Spleen (tissue), 13 donors: ENCODE measurements at places on chromosomes 12 and 14. TPM values are rescaled to one million over a fixed set of nuclear protein-coding genes. Genes with fewer than 3 reads are reported as not detected.
A peak's percentile ranks its signal among the peaks of the same experiment; 100 is the strongest.

The KRT4 gene
- total RNA-seq = not detected

The COX8C gene
- total RNA-seq = not detected

The MYG1 gene
- 38.7 TPM for total RNA-seq

The TCL1B gene
- total RNA-seq = not detected

The LRRIQ1 gene
- 0.28 TPM for total RNA-seq

The SLC24A4 gene
- total RNA-seq = 6.2 TPM

The EIF2S3B gene
- total RNA-seq = 0.91 TPM

DNA sequence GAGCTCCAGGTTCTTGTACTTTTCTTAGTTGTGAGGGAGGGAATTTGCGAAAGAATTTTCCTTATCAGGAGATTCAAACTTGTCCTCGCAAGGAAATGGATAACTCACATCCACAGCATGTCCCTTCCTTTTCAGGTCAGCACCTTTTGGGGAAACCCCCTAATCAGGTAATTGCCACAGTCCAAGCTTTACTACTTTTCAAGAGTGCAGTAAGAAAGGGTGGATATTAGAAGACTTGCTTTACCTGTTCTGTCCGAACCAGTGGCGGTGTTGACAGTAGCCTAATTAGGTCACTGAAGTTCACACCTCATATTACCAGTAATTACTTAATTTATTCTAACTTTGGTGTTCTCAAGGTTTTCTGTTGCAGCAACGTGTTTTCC, 6.7 kb upstream of the C12orf50 start:
- DNase-seq = no peak

DNA sequence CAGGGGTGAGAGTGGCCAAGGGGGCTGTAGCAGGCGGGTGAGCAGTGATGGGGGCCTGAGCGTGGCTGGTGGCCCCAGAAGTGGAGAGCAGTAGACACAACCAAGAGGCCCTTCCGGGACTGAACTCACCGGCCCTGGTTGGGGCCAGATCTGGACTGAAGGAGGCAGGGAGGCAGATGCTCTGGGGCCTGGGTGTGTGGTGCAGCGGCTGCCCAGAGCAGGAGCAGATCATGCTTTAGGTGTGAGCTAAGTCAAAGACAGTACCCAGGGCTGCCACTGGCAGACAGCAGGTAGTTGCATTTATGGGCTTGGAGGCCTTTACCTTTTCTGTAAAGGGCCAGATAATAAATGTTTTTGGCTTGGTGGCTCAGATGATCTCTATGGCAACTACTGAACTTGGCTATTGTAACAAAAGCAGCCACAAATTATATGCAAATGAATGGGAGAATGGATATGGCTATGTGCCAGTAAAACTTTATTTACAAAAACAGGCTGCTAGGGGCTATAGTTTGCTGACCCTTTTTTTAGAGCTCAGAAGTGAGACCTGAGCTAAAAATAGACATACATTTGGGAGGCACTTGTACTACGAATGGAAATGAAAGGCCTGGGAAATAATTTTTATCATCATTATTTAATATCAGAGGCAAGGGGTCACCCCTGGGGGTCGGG, 25.6 kb downstream of the SETD1B start:
- no peak for DNase-seq

DNA sequence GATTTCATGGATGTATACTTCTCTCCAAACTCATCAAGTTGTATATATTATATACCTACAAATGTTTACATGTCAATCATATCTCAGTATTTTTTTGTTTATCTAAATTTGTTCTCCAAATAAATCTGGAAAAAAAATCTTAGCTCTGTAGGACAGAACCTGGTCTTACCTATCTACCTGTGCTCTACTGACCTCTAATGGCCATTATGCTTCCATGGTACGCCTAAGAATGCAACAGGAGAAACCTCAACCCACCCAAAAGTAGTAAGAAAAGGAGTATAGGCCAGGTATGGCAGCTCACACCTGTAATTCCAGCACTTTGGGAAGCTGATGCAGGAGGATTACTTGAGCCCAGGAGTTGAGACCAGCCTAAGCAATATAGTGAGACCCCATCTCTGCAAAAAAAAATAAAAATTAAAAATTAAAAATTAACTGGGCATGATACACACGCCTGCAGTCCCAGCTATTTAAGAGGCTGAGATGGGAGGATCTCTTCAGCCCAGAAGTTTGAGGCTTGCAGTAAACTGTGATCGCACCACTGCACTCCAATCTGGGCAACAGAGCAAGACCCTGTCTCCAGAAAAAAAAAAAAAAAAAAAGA, 8.7 kb downstream of the OR11H4 start:
- DNase-seq = no peak

DNA sequence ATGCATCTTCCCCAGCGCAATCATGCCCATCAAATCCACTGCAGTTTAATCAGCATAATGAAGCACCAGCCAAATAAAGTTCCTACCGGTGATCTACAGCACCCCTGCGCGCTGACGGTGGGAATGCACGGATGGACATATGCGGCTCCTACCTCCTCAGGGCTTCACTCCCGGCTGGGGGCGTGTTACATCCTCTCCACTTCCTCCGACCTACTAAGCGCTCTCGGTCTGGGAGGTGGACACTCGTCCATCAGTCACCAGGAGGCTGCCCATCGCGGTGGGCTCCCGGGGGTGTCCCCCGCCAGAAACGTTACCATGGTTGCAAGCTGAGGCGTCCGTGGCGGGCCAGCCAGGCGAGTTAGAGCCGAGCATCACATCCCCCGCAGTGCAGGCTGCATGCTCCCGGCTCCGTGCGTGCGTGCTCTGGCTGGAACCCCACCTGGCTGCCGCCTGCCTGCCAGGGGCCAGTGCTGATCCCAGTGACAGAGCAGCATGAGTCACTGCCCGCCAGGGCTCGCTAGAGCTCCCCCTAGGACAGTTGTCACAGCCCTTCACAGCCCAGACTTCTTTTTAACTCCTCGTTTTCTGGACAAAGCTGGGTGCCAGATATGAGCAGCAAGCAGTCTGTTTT, 73.0 kb downstream of the CIT start:
- DNase-seq = no peak

- peak; percentile 56 for DNase-seq
Measured at GRCh38 chr12:52847335-52848102, 1.3 kb downstream of the KRT78 start.

DNA sequence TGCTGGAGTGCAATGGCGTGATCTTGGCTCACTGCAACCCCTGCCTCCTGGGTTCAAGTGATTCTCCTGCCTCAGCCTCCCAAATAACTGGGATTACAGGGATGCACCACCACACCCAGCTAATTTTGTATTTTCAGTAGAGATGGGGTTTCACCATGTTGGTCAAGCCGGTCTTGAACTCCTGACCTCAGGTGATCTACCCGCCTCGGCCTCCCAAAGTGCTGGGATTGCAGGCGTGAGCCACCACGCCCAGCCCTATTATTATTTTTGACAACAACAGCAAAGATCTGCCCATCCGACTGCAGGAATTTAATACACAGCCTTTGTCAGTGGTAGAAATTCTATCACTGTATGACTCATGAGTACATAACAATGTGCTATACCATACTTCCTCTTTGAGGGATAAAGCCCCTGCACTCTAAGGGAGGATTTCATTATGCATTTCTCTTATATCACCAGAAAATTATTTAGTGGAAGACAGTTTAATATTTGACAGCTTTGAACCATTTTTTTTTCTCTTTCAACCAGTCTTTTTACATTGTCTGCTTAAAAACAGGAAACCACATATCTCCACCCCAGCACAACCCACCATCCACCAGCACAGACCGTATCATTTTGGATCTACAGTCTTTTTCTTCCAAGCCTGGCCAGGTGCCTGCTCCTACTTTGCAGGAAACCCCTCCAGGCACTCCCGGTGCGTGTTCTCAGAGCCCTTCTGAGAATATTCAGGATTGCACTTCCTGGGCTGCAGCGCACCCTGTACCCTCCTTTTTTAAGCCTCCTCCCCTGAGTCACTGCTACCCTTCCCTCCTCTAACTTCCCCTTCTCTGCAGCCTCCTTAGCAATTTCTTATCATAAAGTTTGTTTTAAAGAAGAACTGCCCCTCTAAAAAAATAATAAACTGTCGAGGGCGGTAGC, 594 bp downstream of the ARHGDIB start:
- peak; percentile 81 for DNase-seq

DNA sequence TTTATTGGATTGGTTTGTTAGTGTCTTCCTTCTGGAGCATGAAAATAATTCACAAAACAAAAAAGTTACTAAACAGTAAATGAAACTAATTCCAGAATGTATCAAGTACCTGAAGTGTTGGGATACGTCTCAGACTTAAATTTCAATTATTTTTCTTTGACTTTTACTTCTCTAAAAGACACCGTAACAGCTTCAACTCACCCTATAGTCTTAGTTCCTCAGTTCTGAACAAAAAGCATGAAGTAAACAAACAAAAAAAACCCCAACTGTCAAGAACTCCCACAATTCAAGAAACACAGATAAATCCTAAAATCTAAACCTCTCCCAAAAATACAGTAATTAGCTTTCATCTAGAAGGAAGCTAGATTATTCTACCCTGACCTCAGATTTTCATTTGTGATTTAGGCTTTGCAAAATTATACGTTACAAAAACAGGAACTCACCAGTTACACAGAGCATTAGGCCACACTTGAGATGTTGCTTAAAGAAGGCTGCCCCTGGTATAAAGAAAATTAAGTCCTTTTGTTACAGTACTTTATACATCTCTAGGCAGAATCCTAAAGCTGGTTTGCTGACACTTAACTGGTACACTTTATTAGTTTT, 10.2 kb downstream of the HEATR5A start:
- no peak for DNase-seq

GRCh38 chr12:55925870-55926737, 1.6 kb downstream of the PYM1 start:
- no peak for DNase-seq

GRCh38 chr14:60014402-60014801, 77.3 kb upstream of the PCNX4 start:
- no peak for DNase-seq

DNA sequence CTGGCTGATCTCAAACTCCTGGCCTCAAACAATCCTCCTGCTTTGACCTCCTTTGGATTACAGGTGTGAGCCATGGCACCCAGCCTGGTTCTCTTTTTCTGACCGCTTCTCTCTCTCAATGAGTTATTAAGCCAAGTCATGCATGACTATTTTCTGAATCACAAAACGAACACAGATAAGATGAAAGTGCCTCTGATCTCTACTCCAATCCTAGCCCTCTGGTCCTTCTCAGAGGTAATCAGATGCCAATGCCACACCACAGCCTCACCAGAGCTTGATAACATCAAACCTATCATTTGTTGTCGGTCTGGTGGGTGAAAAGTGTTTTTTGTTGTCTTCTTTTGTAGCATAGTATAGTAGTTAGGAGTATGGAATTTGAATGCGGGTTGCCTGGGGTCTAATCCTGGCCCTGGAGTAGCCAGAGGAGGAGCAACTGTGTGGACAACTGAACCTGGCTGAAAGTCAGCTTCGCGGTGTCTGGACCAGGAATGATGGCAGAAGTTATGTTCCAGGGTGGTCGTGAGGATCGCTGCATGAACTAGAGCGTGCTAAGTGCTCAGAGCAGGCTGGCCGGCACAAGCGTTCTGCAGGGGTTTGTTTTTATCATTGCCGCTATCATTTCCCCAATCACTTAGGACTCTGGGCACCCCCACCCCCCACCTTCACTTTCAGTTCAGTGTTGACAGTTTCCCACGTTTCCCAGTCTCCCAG, 77.9 kb downstream of the SPRING1 start:
- DNase-seq = no peak

DNA sequence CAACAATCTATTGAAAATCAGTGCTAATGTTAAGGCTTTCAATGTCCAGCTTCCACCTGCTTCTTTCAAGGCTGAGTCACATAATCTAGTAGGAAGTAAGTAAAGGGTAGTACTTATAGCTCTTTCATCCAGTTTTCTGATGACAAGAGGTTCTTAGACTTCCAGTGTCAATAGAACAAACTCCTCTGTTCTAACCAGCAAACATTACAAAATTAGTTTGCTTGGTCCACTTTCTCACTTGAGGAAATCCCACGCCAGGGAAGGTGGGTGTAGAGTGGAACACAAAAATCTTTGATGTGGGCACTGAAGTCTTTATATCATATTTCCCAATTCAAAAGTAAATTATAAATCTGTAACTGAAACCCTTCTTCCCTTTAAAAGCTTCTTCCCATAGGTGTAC, 2.6 kb downstream of the NPC2 start:
- DNase-seq = no peak

- no peak for DNase-seq
Measured at GRCh38 chr14:29637411-29637810, 290.2 kb downstream of the PRKD1 start.

DNA sequence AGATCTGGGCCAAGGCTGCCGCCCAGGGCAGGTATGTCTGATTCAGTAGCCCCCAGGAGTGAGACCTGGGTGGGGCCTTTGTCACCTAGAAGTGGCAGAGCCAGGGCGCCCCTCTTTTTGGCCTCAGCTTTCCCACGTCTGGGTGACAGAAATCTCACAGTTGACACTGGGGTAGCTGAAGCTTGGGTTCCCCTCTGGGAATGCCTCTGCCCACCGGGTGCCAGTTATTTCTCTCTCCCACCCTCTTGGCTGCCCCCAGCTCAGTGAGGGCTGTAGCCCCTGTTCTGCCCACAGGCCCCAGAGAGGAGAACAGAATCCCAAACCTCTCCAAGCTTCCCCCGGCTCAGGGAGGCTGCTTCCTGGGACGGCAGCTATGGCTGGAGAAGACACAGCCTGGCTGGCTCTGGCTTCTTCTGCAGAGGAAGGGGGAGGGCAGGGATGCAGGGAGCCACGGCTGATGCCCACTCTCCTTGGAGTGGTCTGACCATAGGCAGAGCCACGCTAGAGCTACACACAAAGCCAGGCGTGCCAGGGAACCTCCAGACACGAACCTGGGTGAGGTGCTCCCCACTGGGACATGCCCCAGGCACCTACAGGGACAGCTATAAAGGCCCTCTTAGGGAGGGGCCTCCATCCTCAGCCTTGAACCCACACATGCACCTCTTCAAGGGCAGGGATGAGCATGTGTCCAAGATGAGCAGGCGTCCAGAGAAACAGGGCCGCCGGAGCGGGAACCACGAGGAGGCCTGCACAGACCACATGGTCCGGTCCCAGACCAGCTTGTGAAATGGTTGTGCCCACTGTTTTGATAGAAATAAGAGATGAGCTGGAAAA, 51.7 kb downstream of the BEGAIN start:
- peak; percentile 52 for DNase-seq

- no peak for DNase-seq
Measured at GRCh38 chr12:103786201-103786600, 54.8 kb downstream of the NT5DC3 start.

DNA sequence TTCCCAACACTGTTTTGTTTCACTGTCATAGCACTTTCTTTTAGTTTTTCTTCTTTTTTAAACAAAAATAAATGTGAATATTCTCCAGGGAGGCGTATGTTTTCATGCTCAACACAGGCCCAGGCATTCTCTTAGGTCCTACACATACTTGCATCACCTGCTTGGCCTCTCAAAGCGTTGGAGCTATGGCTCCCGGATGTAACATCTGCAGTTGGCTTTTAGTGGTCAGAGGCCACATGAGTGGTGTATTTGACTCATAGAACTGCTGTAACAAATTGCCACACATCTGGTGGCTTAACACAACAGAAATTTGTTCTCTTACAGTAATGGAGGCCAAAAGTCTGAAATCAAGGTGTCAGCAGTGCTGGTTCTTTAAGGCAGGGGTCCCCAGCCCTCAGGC, 44.6 kb upstream of the VRK1 start:
- DNase-seq = no peak
